ENCODE measurements at places on chromosomes 1 and 21. TPM values are rescaled to one million over a fixed set of nuclear protein-coding genes. Genes with fewer than 3 reads are reported as not detected.

DNA sequence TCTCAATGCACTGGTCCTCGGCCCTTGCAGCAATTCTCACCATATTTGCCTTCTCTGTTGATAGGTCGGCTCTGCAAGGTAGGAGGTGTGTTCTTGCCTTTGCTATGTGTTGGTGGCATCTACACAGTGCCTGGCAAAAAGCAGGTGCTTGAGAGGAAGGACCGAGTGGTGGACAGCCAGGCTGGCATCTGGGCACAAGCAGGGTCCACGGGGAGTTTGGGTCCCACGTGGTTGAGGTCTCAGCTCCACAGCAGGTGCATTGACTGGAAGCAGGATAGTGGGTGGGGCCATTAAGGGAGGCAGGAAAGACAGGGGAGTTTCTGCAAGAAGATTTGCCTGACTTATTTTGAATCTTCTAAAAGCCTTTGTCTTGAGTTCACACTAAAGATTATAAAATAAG lies 81.2 kb upstream of the WNT4 start:
- no peak for DNase-seq

- peak; percentile 71 for DNase-seq
Observed at GRCh38 chr1:24020025-24020424, 39.9 kb upstream of the SRSF10 start.

DNA sequence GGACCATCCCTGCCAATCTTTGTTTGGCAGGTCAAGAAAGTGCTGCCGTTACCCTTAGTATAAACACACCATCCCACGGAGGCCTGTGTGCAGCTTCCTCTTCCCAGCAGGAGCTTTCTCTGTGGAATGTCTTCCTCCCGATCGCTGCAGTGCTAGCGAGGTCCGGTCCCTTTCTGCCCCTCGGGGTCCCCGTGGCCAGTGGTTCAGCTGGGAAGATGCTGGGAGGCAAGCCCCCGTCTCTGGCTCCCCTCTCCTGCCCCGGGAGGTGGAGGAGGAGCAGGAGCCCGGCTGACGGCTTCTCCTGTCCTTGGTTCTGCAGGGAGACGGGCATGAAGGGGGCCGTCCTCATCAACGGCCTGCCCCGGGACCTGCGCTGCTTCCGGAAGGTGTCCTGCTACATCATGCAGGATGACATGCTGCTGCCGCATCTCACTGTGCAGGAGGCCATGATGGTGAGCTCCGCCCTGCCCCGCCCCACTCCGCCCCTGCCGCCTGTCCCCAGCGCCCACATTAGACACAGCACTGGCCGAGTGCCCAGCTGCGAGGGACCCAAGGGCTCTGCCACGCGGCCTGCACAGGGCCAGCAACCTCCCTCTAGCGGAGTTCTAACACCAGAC lies 42.1 kb downstream of the TFF3 start:
- DNase-seq: no peak

DNA sequence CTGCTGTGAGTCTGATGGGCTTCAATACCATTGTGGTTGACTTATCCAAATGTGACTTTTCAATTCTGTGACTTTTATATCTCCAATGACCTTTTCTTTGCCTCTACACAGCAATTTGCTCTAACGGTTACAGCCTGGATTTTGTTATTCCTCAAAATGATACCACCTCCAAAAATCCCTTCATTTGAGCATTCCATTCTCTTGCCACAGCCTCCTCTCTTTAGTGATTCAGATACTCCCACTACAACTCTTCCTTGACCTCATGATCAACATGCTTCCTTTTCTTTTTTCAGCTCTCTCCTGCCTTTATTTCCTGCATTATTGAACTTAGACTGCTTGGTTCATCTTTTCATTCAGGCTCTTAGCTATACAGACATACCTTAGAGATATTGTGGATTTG lies 16.6 kb upstream of the IL19 start:
- no peak for DNase-seq

DNA sequence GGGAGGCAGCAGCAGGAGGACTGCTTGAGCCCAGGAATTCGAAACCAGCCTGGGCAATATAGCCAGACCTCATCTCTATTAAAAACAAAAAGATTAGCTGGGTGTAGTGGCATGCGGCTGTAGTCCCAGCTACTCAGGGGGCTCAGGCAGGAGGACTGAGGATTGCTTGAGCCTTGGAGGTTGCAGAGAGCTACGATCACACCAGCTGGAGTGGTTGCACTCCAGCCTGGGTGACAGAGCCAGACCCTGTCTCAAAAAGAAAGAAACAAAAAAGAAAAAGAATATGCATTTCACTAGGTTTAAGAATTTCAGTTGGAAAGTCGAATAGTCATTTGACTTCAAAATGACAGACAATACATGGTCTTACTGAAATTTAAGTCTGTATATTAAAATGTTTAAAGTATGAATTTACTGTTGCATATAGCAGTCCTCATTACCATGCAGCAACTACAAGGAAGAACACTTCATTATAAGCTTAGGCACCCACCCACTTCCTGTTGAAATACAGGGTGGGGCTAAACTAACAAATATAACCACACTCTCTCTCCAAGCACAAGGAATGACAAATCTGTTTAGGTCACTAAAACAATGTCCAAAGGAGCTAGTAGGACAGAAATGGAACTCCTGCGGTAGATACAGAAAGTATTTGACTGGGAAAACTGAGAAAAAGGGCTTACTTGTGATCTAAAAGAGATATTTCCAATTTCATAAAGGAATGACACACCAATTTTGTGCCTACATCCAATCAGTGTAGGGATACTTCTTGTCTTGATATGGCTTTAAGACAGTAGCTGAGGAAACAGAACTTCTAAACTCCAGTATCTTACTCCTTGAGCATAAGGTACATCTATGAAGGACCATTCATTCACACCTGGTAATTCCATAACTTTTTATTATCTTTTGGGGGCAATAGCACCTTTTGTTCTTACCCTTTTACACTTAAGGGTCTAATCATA lies 44.1 kb downstream of the GPR3 start:
- DNase-seq: no peak

GRCh38 chr1:39570477-39571177 lies 6.0 kb downstream of the PABPC4 start:
- no peak for DNase-seq

GRCh38 chr1:225914947-225915346 lies 9.1 kb downstream of the PYCR2 start:
- DNase-seq: no peak

The PCP4 gene
- total RNA-seq: 4.1 TPM

The MTMR11 gene
- 51.5 TPM for total RNA-seq

The SPTA1 gene
- total RNA-seq: 0.12 TPM

The PCP4L1 gene
- 1.7 TPM for total RNA-seq

The MYBPH gene
- 0.27 TPM for total RNA-seq

The INKA2 gene
- 10.5 TPM for total RNA-seq

The KCNJ15 gene
- total RNA-seq: not detected
